ENCODE measurements at places on chromosomes 7 and 10.
A peak's percentile ranks its signal among the peaks of the same experiment; 100 is the strongest.

- DNase-seq: no peak
These were observed 62.0 kb downstream of the PAX2 start for GRCh38 chr10:100807241-100807951.

GRCh38 chr7:101816595-101817470 is 593 bp upstream of the CUX1 start:
- no peak for DNase-seq

DNA sequence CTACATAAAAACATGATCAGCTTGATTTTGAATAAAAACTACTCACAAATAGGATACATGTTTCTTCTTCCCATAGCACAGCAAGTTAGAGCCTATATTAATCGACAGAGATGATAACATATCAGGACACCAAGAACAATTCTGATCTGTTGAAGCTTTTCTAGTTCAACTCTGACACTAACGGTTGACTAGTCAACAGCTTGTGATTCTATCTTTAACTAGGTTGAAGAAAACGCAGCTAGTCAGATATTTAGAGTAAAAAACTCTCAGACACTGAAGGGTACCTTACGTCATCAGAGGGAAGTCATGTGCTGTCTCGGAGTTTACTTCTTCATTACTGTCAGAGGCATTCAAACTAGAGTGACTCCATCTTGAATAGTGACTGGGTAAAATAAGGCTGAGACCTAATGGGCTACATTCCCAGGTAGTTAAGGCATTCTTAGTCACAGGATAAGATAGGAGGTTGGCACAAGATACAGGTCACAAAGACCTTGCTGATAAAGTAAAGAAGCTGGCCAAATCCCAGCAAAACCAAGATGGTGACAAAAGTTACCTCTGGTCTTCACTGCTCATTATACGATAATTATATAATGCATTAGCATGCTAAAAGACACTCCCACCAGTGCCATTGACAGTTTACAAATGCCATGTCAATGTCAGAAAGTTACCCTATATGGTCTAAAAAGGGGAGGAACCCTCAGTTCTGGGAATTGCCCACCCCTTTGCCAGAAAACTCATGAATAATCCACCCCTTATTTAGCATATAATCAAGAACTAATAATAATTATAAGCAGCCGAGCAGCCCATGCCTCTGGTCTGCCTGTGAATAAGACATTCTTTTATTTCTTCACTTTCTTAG is 21.3 kb downstream of the CCDC71L start:
- DNase-seq: no peak

GRCh38 chr10:99782447-99783286 is at the start of gene ABCC2:
Gene ABCC2 (plus strand): TSS chr10:99782640. CDS start chr10:99782845, 205 bp downstream.
- no peak for DNase-seq

- no peak for DNase-seq
These were observed 229.7 kb downstream of the CACNB2 start for GRCh38 chr10:18369859-18370473.

- no peak for DNase-seq
These were observed 6.6 kb upstream of the FAM3C start for GRCh38 chr7:121402701-121403100.

- DNase-seq: peak; percentile 8
These were observed 70.1 kb downstream of the NPTX2 start for GRCh38 chr7:98687111-98687751.

- no peak for DNase-seq
These were observed 56.4 kb downstream of the VIPR2 start for GRCh38 chr7:159088016-159088865.

GRCh38 chr7:155987681-155988235 is 175.5 kb upstream of the SHH start:
- DNase-seq: no peak

DNA sequence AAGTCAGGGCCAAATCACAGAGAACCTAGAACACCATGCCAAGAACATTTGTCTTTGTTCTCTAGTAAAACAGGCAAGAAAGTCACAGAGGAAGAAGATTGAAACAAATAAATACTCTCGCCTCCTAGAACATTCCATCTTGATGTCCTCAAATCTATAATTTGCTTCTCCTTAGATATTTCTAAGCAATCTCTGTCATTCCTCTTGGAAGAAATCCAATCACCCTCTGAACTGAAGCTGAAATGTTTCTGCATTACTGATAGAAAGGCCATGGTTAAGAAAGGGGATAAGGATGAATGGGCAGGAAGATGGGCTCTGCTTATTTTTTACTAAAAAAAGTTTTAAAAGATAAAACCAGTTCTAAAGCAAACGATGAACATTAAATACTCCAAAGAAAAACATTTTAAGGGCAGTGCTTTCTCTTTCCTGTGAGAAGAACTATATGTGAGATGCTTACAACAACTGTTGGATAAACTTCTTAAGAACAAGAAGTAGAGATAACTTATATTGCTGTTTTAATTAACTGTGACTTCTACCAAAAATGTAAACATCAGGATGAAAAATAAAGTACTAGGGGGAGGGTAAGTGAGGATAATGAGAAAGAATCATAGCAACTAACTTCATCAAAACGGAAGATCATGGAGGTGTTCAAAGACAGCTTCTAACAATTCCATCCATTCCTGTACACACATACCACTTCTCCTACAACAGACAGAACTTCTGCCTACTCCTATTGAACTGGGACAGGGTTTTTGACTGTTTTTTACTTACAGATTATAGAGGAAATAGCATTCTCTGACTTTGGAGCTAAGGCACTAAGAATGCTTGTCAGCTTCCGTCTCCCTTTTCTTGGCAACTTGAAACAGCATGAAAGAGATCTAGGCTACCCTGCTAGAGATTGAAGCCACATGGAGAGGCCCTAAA is 153.0 kb upstream of the LRRTM3 start:
- no peak for DNase-seq

DNA sequence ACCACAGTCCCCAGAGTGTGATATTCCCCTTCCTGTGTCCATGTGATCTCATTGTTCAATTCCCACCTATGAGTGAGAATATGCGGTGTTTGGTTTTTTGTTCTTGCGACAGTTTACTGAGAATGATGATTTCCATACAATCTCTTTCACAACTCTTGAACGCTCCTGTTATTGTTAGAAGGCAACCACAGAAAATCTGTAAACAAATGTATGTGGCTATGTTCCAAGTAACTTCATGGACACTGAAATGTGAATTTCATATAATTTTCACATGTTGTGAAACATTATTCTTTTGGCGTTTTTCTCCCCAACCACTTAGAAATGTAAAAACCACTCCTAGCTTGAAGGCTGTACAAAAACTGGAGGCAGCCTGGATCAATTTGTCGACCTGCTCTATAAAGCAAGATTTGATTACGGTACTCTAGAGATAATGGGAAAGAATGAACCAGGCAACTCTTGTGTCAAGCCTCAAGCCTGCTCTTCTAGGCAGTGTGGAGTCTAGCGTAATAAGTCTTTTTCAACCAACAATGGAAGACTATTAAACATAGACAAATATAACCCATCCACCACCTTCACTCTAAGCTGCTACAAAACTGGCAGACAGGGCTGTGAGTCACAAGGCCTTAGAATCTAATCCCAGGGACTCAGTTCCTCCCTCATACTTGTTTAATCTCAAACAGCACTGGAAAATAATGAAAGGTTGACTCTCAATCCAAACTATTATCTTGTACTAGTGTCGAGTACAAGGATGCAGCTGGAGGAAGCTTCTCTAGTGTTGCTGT is 22.7 kb downstream of the ARL3 start:
- no peak for DNase-seq

DNA sequence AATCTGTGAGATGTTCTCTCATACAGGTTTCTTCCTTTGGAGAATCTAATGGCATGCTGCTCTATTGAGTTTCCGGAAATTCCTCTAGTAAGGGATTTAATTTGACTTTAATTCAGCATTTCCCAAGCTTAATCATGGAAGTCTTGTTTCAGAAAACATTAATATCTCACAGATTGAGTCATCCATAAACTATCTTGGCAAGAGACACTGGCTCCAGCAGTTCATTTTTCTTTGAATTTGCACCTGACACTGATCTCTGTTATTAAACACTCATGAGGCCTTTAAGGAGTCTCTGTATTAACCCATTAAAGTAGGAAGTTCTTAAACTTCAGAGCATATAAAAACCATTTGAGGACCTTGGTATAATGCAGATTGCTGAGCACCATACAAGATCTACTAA is 3.6 kb upstream of the ITGB8 start:
- DNase-seq: no peak

GRCh38 chr7:66502230-66503035 is 126.2 kb upstream of the KCTD7 start:
- no peak for DNase-seq

GRCh38 chr7:143407287-143408251 is 1.1 kb downstream of the EPHA1 start:
- DNase-seq: no peak

DNA sequence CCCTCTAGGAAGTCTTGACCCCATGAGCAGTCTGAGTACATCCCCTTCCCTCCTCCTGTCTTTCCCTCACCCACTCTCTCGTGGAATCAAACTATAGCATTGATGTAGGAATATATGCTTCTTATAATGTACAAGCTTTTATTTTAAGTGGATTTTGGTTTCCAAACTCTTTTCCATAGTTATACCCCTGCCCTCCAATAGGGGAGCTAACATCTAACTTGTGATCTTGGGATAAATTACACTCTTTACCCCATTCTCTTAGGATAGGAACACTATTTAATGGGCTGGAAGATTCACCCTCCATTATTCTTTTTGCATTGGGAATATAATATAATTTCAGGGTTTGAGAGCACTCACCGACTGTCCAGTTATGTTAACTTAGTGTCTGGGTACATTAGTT is 465.9 kb downstream of the GATA3 start:
- no peak for DNase-seq

- no peak for DNase-seq
These were observed 32.1 kb downstream of the GPR158 start for GRCh38 chr10:25206693-25207414.

GRCh38 chr7:46169384-46169755 is 248.3 kb upstream of the IGFBP3 start:
- no peak for DNase-seq

GRCh38 chr7:26618898-26619297 is 245.5 kb downstream of the SKAP2 start:
- DNase-seq: no peak

DNA sequence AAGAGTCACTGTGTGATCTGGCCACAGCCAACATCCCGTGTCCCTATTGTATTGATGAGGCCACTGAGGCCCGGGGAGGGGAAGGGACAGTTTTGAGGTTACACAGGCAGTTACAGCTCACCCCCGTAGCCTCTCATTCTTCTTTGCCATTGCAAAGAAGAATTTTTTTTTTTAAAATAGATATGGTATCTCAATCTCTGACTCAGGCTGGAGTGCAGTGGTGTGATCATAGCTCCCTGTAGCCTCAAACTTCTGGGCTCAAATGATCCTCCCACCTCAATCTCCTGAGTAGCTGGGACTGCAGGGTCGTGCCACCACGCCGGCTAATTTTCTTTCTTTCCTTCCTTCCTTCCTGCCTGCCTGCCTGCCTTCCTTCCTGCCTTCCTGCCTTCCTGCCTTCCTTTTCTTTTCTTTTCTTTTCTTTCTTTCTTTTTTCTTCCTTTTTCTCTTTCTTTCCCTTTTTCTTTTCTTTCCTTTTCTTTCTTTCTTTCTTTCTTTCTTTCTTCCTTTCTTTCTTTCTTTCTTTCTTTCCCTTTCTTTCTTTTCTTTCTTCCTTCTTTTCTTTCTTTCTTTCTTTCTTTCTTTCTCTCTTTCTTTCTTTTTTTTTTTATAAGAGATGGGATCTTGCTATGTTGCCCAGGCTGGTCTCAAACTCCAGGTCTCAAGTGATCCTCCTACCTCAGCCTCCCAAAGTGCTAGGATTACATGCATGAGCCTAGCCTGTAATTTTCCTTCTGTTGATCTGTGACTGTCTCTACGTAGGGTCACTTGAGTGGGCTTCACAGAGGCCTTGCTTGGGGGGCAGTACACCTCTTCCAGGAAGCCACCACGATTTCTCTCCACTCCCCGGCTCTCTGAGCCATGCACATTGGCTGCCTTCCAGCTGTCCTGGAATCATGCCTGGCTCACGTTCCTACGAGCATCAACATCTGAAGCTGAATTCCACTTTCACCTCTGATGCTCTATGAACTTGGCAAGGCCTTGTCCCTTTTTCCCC is 31.3 kb downstream of the TMEM270 start:
- DNase-seq: no peak

DNA sequence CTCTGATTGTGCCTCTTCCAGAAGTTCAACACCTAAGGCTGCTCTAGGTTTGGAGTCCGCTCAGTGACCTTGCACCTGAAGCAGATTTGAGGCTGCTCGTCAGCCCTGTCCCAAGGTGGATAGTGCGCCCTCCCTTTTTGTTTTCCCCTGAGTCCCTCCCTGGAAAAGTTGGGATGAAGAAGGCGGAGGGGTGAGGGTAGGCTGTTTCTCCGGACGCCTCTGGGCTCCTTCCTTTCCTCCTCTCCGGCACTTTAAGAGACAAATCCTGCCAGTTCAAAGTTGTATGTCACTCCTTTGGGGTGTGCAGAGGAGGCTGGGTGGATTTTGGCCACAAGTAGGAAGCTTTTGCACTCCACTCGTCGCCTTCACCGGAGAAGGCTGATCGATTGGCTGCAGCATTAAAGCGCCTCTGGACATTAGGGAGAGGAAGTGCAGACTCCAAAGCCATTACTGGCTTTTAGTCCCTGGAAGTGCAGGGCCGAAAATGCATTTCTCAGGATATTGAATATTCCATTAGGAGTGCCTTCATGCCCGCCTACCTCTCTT is 81.9 kb upstream of the PRKG1 start:
- no peak for DNase-seq

GRCh38 chr7:97014145-97014750 is 8.9 kb downstream of the DLX6 start:
- no peak for DNase-seq

GRCh38 chr10:109126541-109126940 is 796.8 kb downstream of the XPNPEP1 start:
- DNase-seq: no peak

GRCh38 chr10:91758303-91759146 is 39.7 kb upstream of the TNKS2 start:
- peak; percentile 85 for DNase-seq

GRCh38 chr10:126294451-126294850 is 93.8 kb downstream of the ADAM12 start:
- DNase-seq: no peak

- DNase-seq: no peak
These were observed 74.8 kb upstream of the SH2B2 start for GRCh38 chr7:102211590-102212550.

GRCh38 chr7:111832174-111832573 is 269.9 kb upstream of the IMMP2L start:
- DNase-seq: no peak

DNA sequence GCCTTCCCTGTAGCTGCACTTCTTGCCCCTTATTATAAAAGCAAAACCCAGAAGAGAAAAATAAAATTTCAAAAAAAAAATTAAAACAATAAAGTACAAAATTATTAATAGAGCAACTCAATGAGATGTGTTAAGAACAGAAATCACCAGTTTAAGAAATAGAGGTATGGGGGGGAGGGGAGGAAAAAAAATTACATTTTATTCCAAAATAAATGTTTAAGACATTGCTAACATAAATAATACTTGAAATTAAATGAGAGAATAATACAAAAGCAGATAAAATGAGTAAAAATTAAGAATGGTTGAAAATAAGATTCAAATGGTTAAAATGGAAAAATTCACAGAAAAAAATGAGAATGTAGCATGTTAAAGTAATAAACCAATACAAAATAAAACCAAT is 3.1 kb downstream of the IFIT2 start:
- no peak for DNase-seq

GRCh38 chr10:132294561-132295318 is 13.0 kb downstream of the STK32C start:
- no peak for DNase-seq

All from LNCaP clone FGC (cell line).